ENCODE measurements at places on chromosomes 2 and 18.

DNA sequence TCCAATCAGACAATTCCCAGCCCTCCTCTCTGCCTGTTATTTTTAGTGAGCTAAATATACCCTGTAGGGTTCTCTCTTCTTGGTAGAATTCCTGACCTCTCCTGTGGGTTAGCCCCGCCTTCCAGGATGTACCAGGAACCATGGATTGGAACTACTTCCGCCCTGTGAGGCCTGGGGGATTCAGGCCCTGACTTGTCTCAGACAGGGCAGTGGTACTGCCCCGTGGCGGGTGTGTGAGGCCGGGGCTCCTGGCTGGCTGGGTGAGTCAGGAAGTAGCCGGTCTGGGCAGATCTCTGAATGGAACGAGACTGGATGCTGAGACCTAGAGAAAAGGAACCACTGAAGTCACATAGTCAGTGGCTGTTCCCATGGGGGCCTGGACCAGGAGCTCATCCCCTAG lies 50.5 kb downstream of the DYSF start:
- peak; percentile 14 for DNase-seq

GRCh38 chr2:235570256-235570655 lies 76.4 kb downstream of the AGAP1 start:
- DNase-seq: no peak

DNA sequence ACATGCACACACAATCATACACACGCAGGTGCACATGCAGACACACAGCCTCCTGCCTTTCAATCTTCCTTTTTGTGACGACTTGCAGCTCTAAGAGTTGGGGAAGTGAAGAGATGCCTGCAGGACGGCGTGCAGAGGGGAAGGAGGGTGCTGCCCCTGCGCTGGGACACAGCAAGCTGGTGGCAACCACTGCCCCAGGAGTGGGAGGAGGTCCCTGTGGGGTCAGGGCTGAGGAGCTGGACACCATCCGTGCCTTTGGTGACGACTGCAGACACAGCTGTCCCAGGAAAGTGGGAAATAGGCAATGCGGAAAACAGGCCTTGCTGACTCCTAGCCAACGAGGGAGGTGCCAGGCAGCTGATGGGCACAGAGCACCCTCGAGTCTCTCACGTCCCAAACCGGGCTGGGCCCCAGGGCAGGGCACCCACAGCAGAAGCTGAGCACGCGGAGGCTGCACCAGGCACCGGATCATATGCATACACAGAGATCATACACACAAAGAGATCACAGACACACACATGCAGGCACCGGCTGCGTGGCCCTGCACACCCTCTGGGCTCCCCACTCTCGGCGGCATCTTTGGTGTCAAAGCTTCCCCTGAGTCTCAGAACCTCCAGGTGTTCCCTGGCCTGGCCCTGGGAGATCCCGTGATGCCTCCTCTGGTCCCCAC lies 146.1 kb downstream of the PXDN start:
- DNase-seq: no peak

DNA sequence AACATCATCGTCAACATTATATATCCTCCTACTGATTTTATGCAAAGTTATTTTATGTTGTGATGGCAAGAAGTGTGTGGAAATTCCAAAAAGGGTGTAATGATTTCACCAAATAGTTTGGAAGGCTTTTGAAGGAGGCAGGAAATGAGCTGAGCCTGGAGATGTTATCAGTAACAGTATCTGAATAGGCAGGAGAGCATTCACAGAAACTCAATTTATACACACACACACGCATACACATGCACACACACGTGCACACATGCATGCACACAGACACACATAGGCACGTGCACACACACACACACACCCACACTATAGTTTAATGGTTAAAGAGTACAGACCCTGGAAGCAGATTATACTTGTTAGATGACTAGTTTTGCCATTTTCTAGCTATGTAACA lies 47.3 kb downstream of the ARHGEF4 start:
- DNase-seq: no peak

- no peak for DNase-seq
Observed at GRCh38 chr18:26406324-26406723, 142.0 kb downstream of the KCTD1 start.

DNA sequence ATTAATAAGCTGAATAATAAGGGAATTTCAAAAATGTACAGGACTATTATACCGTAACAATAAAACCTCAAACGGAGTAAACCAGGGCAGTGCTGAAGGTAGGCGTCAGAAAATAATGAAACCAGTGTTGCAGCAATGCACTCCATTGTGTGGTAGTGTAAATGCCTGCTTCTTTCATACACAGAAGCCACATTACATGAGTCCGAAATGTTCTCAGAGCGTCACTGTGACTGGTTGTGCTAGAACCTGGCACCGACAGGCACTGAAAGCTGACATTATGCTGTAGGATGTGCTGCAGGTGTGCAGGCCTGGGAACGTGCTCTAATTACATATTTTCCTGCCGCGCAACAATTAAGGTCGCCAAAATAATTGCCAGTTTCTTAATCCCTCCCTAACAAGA lies 53.3 kb downstream of the ZEB2 start:
- DNase-seq: no peak

GRCh38 chr18:53153281-53153680 lies 813.3 kb downstream of the DCC start:
- no peak for DNase-seq

DNA sequence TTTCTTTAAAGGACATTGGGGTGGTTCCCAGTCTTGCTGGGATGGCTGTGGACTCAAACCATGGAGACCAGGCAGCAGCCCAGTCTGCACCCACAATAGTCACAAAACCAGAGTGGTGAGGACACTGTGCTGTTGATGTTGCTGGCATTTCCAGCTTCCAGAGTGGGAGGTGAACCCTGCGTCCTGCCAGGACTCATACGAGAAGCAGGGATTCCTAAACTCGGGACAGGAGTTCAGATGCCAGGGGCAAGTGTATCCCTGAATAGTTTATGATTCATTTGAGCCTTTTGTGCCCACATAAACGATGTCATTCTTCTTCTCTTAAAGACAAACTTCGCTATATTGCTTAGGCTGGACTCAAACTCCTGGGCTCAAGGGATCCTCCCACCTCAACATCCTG lies 62.8 kb downstream of the TCF7L1 start:
- no peak for DNase-seq

DNA sequence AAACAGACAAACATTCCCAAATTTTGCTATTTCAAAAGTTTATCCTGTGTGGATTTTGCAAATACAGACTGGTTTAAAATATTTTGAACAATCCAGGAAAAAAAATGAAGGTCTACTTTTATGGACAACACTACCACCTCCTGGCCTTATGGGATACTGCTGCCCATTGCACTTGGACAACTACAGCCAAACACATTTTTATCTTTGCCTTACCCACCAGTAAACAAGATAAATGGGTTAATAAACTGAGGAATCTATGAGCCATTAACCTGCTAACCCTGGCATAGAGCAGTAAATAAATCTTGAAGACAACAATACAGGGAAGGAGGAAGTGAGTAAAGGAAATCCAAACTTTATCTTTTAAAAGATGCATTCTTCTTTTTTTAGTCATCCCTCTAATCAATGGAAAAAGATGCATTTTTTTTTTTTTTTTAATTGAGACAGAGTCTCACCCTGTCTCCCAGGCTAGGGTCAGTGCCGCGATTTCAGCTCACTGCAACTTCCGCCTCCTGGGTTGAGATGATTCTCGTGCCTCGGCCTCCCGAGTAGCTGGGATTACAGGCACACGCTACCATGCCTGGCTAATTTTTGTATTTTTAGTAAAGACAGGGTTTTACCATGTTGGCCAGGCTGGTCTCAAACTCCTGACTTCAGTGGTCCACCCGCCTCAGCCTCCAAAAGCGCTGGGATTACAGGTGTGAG lies 2.1 kb upstream of the SPIRE1 start:
- peak; percentile 76 for DNase-seq

DNA sequence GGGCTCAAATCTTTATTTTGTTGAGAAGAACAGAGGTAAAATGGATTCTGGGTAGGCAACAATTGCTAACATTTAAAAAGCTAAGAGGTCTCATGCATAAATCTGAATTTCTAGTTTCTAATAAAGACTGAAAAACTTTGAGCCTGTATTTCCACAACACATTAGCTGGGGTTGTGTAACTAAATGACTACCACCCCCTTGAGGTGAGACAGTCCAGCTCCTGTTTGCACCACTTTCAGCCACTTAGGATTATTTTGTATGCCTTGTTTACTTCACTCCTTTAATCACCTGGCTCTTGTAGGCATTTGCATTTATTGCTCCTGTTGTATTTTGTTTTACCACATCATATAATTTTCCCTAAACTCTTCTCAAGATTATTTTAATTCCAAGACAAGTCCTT lies 376.6 kb downstream of the PTH2R start:
- no peak for DNase-seq

DNA sequence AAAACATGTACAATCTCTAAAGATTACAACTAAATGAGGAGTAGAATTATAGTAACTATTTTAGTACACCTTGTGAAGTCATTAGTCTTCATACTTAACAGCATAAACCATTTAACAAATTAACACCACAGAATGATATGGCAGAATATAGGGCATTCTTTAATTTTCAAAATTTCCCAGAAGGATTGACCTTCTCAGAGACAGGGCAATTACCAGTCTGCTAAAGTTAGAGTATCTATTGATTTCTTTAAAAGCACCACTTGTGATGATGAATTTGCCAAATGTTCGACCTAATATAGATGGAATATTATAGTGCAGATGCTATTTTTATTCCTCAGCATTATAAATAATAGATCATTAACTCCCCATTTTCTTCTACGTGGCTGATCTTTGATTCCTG lies 192.6 kb downstream of the DPP4 start:
- no peak for DNase-seq

DNA sequence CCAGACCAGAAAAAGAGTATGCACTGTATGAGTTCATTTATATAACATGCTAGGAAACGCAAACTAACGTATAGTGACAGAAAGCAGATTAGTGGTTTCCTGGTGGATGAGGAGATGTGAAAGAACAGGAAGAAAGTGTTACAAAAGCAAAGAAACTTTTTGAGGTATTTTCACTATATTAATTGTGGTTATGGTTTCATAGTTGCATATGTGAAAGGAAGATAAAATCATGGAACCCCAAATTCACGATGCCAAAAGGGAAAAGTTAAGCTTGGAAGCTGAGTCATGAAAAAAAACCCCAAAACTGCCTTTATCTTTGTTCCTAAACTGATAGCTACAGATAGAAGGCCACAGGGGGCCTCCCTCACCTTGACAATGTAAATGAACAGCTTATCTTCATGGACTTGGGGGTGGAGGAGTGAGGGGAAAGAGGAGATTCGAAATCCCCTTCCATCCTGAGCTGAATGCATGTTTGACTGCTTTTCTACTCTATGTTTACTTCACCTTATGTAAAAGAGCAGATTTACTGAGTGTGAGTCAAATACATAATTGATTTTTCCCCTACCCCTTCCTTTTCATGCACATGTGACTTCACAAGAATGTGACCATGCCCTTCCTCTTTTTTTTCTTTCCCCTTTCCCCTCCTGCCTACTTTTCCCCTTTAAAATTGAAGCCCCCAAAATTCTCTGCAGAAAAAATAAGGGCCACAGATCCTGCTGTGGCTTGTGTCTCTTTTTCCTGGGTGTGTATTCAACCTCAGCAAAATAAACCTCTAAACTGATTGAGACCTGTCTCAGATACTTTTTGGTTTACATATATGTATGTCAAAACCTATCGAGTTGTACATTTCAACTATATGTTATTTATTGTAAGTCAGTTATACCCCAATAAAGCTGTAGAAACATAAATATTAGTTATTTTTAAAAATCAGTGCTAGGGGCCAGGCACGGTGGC lies 100.1 kb upstream of the TLK1 start:
- no peak for DNase-seq

DNA sequence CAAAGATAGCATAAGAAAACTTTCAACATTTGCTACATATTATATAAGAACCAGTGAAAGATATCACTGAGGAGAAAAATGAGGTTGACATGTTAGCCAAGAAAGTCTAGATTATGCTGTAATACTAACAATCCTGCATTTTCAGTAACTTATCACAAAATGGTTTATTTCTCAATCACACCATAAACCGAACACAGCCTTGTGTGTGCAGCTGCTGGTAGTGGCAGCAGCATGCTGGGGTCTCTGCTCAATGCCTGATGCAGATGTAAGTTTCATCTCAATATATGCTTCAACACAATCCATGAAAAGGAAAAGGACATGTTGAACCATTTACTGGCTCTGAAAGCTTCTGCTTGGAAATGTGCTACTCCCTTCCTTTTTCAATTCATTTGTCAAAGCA lies 376.3 kb downstream of the GPD2 start:
- no peak for DNase-seq

- DNase-seq: no peak
Observed at GRCh38 chr18:35672897-35673296, 91.4 kb downstream of the GALNT1 start.

- no peak for DNase-seq
Observed at GRCh38 chr2:186098821-186099220, 360.2 kb downstream of the FSIP2 start.

DNA sequence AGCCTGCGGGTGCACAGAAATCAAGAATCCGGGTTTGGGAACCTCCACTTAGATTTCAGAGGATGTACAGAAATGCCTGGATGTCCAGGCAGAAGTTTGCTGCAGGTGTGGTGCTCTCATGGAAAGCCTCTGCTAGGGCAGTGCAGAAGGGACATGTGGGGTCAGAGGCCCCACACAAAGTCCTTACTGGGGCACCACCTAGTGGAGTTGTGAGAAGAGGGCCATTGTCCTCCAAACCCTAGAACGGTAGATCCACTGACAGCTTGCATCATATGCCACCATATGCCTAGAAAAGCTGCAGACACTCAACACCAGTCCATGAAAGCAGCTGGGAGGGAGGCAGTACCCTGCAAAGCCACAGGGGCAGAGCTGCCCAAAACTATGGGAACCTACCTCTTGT lies 833.0 kb downstream of the TMEM182 start:
- DNase-seq: no peak

DNA sequence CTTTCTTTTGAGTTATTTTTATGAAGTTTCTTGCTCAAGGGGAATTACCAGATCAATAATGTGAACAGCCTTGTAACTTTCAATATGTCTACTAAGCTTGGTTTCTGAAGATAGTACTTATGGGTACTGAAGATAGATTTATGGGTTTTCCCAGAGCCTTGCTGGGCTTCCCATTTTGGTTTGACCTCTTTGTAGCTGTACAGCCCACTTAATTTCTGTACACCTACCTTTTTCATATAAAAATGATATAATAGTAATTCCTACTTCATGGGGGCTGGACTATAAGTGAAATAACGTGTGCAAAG lies 22.2 kb downstream of the IL1R2 start:
- DNase-seq: no peak

DNA sequence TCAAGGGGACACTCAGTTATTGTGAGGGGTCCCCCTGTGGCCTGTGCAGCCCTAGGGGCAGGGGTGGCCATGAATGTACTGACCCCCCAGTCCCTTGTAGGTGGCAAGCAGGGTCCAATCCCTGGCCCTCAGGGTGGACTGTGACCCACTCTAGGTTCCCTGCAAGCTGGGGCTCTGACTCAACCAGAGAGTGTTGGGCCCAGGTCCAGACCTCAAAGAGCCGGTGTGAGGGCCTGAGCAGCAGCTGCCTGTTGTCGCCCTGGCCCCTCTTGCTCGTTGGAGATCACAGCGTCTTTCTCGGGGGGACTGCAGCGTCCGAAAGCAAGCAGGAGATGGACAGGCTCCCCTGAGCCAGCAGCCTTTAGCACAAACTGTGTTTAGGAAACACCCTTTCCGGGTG lies 66.8 kb upstream of the ATG16L1 start:
- DNase-seq: no peak

GRCh38 chr2:225488743-225489142 lies 89.2 kb downstream of the NYAP2 start:
- no peak for DNase-seq

GRCh38 chr18:12318334-12318697 lies 10.3 kb downstream of the TUBB6 start:
- DNase-seq: no peak
